Breast epithelium (tissue), 4 donors: ENCODE measurements at places on chromosomes 3 and 15. TPM values are rescaled to one million over a fixed set of nuclear protein-coding genes. Genes with fewer than 3 reads are reported as not detected.
A peak's percentile ranks its signal among the peaks of the same experiment; 100 is the strongest.

- H3K27me3 ChIP-seq = no peaks in the 10 kb centered on the region
- H3K4me1 ChIP-seq = peaks cover 4% of the 10 kb centered on the region
- DNase-seq = no peak
- no peak overlapping the region for H3K27ac ChIP-seq
- H3K36me3 ChIP-seq = no peaks in the 10 kb centered on the region
These were observed 2.5 kb upstream of the MECOM start for GRCh38 chr3:169666076-169666375.

DNA sequence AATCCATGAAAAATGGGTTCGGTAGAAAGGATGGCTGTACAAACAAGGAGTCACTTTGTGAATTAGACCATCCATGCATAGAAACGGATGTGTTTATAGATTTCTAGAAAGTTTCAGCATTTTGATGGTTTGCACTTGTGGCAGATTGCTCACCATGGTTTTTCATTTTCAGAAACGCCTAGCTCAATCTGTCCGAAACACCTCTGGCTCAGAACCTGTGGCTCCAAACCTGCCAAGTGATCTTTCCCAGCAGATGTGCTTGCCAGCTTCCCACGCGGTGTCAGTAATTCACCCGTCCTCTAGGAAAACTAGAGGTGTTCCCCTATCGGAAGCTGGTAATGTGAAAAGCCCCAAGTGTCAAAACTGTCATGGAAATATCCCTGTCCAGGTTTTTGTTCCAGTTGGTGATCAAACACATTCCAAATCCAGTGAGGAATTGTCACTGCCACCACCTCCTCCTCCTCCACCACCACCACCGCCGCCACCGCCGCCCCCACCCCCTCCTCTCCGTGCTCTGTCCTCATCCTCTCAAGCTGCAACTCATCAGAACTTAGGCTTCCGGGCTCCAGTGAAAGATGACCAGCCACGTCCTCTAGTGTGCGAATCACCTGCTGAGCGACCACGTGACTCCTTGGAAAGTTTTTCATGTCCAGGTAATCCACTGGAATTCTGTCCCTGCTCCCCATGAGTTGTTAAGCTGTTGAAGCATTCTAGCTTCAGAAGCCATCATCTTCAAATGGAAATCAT is 21.2 kb downstream of the WHAMM start:
- H3K36me3 ChIP-seq = peaks cover 5% of the 10 kb centered on the region
- no peak overlapping the region for H3K4me3 ChIP-seq
- DNase-seq = no peak
- no peak overlapping the region for H3K27ac ChIP-seq
- H3K27me3 ChIP-seq = no peaks in the 10 kb centered on the region

GRCh38 chr3:17261627-17262369 is 377.0 kb downstream of the PLCL2 start:
- H3K4me1 ChIP-seq = no peaks in the 10 kb centered on the region
- H3K4me3 ChIP-seq = no peak overlapping the region
- H3K36me3 ChIP-seq = no peaks in the 10 kb centered on the region
- no peaks in the 10 kb centered on the region for H3K27me3 ChIP-seq
- H3K27ac ChIP-seq = no peak overlapping the region

DNA sequence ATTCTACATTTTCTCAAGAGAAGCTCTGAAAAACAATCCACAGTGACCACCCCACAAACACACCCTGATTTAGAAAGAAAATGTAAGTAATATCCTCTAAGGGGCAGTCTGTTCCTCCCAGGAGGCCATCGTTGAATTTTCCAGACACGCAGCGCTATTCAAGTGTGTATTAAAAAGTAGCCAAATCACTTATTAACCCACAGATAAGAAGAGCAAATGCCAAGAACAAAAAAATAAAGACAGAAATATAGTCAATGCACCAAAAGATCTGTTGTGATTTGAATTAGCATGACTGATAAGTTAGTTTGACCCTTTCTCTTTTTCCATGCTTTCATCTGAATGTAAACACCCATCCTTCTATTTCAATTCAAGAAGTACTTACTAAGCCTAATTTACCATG is 622.8 kb upstream of the ZNF385D start:
- DNase-seq = no peak
- H3K4me1 ChIP-seq = no peaks in the 10 kb centered on the region

- H3K36me3 ChIP-seq = no peaks in the 10 kb centered on the region
- no peaks in the 10 kb centered on the region for H3K27me3 ChIP-seq
These were observed 53.7 kb downstream of the NMD3 start for GRCh38 chr3:161274691-161275298.

DNA sequence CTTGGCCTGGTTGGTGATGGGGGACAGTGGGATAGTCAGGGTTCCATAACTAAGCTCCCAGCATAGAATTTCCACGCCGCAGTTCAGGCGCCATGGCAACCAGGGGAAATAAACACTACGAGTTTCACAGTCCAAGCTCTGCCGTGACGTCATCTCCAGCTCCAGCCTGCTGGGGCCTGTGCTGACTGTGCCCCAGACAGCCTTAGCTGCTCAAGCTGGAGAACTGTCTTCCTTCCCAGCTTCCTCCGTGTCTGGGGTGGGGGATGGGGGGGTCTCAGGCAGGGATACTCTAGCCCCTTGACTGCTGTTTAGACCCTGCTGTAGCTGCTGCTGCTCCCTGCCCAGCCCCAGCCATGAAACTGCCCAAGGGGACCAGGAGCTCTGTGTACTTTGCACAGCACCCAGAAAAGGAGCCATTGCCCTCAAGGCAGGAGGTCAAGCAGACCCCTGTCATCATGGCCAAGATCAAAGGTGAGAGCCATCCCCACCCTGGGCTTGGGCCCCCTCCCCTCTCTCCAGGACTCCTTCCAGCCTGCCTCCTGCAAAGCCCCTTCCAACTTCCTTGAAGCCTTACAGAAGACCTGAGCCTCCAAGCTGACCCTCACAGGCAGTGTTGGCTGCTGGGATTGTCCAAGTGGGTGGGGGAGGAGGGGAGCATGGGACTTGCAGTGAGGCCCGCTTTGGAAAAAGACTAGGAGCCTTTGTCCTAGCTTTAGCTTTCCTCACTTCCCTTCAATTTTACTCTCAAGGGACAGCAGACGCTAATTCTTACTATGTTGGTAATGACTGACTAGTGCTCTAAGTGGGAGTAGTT is 11.4 kb upstream of the CSPG4 start:
- H3K4me3 ChIP-seq = peak overlapping the region; percentile 12
- H3K27me3 ChIP-seq = no peaks in the 10 kb centered on the region
- H3K36me3 ChIP-seq = no peaks in the 10 kb centered on the region
- H3K4me1 ChIP-seq = peaks cover 5% of the 10 kb centered on the region

DNA sequence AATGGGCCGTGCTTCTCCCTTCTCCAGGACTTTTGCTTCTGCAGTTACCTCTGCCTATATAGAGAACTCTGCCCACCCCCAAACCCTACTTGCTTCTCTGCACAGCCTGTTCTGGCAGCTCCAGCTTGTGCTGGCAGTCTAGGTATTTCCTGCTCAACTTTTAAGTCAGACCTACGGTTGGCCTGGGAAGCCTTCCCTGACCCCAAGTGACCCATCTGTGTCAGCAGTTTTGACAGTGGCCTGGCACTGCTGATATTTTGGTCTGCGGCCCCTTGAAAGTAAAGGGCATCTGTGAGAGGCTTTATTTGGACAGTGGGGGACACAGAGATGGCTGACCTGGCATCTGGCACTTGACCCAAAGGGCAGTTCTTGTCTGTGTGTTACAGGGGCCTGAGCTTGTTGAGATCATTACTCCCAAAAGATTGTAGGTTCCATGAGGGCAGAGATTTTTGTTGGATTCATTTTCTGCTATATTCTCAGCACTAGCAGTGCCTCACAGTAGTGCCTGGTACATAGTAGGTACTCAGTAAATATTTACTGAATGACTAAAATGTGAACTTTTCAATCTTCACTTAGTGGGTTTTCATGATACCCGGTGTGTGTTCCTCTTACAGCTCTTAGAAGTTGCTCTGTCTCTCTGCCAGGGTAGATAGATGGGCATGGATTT is 55.2 kb upstream of the TRAK1 start:
- no peaks in the 10 kb centered on the region for H3K27me3 ChIP-seq
- peaks cover 6% of the 10 kb centered on the region for H3K4me1 ChIP-seq
- no peaks in the 10 kb centered on the region for H3K36me3 ChIP-seq
- peak overlapping the region; percentile 62 for H3K27ac ChIP-seq
- no peak overlapping the region for H3K4me3 ChIP-seq
- DNase-seq = no peak

DNA sequence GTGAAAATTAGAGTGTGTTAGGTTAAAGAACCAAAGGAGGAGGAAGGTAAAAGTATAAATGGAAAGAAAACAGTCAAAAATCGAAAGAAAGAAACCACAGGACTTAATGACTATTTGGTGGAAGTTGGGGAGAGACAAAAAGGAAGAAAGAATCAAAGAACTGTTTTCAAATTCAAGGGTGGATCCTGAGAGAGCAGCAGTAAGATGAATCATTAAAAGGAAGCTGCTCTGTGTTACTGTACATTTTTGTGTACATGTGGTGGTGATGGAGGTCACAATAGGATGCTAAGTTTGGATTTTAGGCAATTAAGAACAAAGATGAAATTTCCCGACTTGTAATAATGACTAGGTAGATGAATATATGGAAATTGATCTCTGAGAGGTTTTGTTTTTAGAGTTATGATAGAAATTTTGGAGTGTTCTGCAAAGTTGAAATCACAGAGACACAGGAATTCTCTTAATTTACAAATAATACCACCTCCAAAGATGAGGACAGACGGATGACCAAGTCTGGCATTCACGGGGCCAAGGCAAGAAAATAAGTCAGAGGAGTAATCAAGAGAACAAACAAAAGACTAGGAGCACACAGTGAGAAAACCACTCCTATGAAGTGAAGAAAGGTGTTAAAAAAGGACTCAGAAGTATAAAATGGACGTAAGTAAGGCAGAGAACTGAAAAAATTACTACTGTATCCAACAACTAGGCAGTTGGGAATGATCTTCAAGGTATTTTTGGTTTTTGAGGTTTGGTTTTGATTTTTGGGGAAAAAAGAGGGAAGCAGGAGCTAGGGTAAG is 7.1 kb downstream of the DHX36 start:
- no peaks in the 10 kb centered on the region for H3K36me3 ChIP-seq
- no peak overlapping the region for H3K27ac ChIP-seq
- no peaks in the 10 kb centered on the region for H3K4me1 ChIP-seq
- no peak for DNase-seq
- H3K27me3 ChIP-seq = no peaks in the 10 kb centered on the region
- H3K4me3 ChIP-seq = no peak overlapping the region

- H3K27ac ChIP-seq = no peak overlapping the region
- DNase-seq = no peak
- H3K36me3 ChIP-seq = no peaks in the 10 kb centered on the region
- no peaks in the 10 kb centered on the region for H3K4me1 ChIP-seq
- H3K4me3 ChIP-seq = no peak overlapping the region
These were observed 190.5 kb upstream of the P2RY1 start for GRCh38 chr3:152644478-152644877.

DNA sequence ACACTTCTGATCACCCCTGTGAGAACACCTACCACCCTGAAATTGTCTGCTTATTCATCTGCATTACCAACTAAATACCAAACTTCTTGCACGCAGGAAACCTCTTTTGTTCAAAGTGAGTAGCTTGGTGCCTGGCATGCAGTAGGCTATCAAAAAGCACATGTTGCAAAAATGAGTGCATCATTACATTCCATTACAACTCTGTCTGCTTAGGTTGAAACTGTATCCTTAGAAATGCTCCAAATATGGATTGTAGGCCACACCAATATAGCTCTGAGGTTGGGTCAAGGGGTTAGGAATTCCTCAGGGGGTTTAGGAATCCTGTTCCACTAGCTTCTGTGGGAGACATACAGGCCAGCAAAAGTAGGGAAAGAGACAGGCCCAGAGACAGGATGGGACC is 107.2 kb downstream of the THRB start:
- H3K36me3 ChIP-seq = no peaks in the 10 kb centered on the region
- no peak for DNase-seq
- H3K4me1 ChIP-seq = no peaks in the 10 kb centered on the region

DNA sequence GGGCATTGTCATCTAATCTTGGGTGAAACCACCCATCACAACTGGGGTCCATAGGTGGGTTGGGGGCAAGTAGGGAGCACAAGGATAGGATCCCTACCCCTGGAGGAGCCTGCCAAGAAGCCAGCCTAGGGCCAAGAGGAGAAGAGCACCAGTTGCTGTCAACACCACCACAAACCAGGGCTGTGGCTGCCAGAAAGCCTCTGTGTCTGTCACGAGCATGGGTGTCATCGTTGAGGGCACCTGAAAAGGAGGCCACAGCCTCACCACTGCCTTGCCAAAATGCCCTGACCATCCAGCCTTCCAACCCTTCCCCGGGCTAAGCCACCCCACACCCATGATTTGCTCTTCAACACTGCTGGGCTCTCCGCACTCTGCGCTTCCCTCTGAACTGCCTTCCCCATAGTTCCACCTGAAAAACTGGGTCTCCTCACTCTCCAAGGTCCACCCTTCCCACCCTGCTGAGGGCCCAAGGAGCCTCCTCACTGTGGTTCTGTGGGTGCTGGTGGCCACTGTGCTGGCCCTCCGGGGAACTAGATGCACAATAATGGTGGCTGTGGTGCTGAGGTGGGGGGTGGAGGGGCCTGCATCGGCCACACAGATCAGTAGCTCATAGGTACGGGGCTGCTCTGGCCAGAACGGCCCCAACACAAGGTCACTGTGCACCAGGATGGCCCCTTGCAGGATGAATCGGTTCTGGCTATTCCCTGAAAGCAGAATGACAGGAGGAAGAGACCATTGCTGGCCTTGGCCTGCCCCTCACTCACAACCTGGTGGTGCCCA is 6.2 kb upstream of the IP6K1 start:
- H3K4me3 ChIP-seq = no peak overlapping the region
- no peak for DNase-seq
- no peaks in the 10 kb centered on the region for H3K36me3 ChIP-seq
- H3K27ac ChIP-seq = no peak overlapping the region
- H3K4me1 ChIP-seq = no peaks in the 10 kb centered on the region
- no peaks in the 10 kb centered on the region for H3K27me3 ChIP-seq

GRCh38 chr3:97658668-97659285 is 105.8 kb upstream of the ARL6 start:
- H3K4me3 ChIP-seq = no peak overlapping the region
- no peaks in the 10 kb centered on the region for H3K36me3 ChIP-seq
- no peak overlapping the region for H3K27ac ChIP-seq

DNA sequence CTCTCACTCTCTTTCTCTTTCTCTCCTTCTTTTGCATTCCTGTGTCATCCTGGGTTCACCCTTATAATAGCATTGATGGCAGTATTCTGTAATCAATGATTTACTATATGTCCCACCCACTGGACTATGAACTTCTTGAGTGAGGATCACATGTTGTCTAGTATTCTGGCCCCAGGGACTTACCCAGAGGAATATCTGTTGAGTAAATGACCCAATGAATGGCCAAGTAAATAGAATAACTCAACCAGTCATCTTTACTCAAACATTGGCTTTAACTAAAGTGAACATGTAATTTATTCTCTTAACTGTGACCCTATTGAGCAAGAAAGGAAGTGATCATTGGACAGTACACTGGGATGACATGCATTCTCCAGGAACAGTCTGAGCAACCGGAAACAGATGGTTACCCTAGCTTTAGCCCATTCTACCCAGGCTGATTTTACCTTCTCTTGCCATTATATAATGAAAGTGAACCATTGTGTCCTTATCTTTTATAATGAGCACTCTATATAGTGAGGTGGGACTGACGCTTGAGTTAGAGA is 94.5 kb upstream of the SOX14 start:
- H3K27me3 ChIP-seq = no peaks in the 10 kb centered on the region
- no peaks in the 10 kb centered on the region for H3K4me1 ChIP-seq
- DNase-seq = no peak
- H3K4me3 ChIP-seq = no peak overlapping the region

TRA2B gene
- total RNA-seq = 179 TPM

CMTM8 gene
- 24.7 TPM for total RNA-seq

SLTM gene
- 195 TPM for total RNA-seq

ALDH1A3 gene
- total RNA-seq = 24.2 TPM

FYCO1 gene
- 44.6 TPM for total RNA-seq

SPTBN5 gene
- 0.16 TPM for total RNA-seq

CPB1 gene
- 14.9 TPM for total RNA-seq
